ENCODE measurements at places on chromosomes 2 and 18.

- DNase-seq = peak; percentile 44
These were observed 91.8 kb downstream of the MTCL1 start for GRCh38 chr18:8797206-8797605.

DNA sequence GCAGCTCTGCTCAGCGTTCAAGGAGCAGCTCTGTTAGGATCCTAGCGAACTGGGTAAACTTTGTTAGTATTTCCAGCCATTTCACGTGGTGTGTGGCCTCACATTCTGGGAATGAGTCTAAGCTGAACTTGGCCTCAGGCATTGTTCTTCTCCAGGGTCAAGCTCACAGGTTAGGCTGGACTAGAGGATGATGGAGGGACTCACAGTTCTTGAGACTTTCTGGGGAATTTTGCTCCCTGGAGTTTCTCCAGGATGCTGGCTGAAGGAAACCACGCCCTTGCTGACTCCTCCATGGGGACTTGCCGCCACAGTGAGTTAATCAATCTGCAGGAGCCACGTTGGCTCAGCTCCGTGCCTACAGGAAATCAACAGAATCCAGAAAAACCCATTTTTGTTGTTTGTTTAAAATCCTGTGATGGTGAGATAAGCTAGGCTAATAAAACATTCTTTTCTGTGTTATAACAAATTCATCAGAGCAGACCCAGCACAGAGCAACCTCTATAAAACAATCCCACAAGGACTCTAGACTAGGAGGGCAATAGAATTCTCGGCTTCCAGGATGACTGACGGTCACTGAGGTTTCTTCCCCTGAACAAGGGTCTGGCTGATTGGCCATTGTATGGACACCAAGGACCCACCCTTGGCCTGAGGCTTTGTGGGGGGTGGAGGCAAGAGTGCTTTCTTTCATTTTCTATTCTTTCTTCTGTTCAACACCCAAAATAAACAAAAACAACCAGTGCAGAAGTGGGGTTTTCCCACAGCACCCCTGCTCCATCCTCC, 12.6 kb downstream of the CNDP1 start:
- DNase-seq = peak; percentile 79

DNA sequence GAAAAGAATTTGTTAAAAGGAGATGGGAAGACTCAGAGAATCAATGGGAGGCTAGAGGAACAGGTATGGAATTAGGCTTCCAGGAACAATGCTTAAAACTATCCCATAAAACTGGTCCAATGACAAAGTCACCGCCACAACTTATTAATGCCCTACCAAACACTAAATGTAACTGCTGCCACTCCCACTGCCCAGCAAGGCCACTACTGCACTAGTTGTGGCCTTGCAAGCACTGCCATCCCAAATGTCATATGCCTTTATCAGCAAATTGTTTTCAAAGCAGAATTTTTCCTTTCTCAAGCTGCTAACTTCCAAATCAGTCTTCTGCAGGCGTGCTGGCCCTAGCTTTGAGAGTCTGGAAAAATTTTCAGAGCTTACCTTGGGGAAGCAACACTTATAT, 14.5 kb upstream of the C2orf69 start:
- no peak for DNase-seq

DNA sequence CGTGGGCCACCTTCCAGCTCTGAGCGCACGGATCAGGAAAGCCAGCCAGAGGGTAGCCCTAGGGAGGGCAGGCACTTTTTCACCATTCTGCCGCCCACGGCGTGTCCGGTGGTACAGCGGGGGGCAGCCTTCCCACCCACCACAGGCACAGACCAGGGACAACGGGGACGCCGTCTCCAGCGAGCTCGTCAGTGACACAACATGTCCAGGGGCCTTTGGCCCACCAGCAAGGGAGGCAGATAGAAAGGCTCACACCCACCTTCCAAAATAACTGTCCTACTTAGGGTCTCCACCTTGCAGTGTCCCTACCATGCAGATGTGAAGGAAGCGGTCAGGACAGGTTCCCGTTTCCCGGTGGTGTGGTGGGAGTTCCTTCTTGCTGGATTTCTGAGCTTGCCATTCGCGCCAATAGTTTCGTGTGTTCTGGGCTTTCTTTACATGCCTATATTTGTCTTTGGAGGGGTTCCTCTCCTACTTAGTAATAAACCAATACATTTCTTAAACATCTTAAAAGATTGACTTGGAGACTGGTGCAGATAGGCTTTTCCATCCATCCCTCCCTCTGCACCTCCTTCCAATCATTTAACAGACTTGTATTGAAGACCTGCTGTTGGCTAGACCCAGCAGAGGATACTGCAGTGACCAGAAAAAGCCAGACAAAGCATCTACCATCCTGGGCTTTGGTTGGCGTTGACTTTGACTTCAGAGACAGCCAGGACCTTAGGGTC, 872 bp downstream of the ASB1 start:
- DNase-seq = peak; percentile 26

- peak; percentile 54 for DNase-seq
These were observed 37.8 kb downstream of the PCBP1 start for GRCh38 chr2:70124983-70125480.

DNA sequence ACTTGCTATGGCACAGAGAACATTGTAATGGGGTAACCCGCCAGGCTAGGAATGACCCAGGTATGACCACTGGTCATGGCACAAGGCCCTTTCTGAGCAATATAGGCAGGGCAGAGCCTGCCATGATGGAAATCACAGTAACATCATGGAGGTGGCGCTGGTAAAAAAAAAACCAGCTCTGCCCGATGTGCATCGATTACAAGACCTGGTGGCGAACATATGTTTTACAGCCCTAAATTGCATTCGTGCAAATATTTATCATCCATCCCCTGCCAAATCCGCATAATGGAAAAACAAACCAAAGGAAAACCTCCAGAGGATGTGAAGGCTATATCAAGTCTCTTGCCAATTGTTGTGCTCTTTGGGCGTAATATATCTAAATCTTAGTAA, 60.6 kb downstream of the SEMA4F start:
- DNase-seq = no peak

DNA sequence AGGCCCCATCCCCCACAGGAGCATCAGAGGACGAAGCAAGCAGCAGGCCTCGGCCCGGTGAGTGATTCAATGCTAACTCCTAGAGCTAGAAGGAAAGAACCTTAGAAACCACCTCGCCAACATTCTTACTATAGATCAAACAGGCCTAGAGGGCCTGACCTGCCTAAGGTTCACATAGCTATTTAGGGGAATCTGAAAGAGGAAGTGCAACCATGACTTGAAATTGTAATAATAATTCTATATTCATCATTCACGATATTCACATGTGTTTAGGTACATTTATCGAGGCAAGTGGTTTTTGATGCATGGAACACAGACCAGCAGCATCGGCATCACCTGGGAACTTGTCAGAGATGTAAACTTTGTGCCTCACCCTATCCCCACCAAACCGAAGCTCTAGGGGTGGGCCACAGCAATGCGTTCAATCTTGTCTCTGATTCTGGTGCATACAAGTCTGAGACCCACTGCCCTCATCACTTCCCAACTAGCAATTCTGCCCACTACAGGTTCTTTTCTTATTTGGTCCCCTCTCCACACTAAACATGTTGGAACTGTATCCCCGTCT, 78.0 kb upstream of the DNMT3A start:
- no peak for DNase-seq

GRCh38 chr2:15177103-15177502, 384.0 kb downstream of the NBAS start:
- peak; percentile 45 for DNase-seq

DNA sequence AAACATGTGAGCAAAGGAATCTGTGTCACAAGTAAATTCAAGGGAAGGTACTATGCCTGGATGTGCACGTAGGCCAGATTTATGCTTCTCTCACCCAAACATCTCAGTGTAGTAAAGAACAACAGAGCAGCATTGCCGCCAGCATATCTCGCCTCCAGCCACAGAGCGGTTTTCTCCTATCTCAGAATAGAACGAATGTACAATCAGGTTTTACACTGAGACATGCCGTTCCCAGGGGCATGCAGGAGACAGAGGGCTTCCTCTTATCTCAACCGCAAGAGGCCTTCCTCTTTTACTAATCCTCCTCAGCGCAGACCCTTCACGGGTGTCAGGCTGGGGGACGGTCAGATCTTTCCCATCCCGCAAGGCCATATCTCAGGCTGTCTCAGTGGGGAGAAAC, 175.3 kb downstream of the RPIA start:
- DNase-seq = no peak

- no peak for DNase-seq
These were observed 15.4 kb upstream of the STAT1 start for GRCh38 chr2:191029280-191029950.

- peak; percentile 23 for DNase-seq
These were observed 36.4 kb downstream of the MPHOSPH10 start for GRCh38 chr2:71166812-71167211.

GRCh38 chr2:209976698-209977385, 25.6 kb upstream of the RPE start:
- no peak for DNase-seq

DNA sequence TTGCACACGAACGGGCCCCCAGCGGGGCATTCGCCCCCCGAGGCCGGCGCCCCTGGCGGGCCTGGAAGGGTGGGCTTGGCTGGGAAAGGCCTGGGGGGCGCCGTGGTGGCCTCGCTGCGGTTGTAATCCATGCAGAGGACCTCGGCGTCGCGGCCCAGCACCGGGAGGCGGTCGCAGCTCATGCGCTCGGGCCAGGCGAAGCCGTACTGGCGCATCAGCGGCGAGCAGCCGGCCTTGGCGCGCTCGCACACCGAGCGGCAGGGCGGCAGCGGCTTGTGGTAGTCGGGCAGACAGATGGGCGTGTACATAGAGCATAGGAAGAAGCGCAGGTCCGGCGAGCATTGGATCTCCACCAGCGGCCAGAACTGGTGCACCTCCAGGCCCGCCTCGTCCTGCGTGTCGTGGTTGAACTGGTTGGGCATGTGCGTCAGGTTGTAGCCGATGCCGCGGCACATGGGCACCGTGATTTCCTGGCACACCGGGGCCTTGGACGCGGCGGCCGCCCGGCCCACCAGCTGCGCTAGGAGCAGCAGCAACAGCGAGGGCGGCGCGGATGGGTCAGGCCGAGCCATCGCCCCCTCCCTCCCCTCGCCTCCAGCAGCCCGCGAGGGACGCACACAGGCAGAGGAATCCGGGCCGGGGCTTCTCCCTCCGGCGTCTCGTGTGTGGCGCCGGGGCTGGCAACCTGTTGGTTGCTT, 1.4 kb downstream of the FZD5 start:
- peak; percentile 56 for DNase-seq

DNA sequence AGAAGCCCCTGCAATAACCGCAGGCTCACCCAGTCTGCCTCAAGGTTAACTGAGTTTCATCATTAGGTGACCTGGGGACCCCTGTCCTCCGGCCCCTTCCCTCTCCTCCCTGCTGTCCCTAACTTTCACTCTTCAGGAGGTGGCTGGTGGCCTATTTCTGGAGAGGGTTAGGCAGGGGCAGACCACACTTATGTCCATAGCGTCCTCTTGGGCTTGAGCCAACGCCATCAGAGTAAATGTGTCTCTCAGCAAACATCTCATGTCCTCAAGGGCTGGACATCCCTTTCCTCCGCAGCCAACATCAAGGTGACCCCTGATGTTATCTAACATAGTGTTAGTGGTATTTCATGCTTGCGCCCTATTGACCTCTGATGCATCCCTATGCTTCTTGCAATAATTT, 114.8 kb downstream of the BCL11A start:
- DNase-seq = no peak

- DNase-seq = peak; percentile 48
These were observed 11.0 kb downstream of the TTN start for GRCh38 chr2:178796079-178796677.

DNA sequence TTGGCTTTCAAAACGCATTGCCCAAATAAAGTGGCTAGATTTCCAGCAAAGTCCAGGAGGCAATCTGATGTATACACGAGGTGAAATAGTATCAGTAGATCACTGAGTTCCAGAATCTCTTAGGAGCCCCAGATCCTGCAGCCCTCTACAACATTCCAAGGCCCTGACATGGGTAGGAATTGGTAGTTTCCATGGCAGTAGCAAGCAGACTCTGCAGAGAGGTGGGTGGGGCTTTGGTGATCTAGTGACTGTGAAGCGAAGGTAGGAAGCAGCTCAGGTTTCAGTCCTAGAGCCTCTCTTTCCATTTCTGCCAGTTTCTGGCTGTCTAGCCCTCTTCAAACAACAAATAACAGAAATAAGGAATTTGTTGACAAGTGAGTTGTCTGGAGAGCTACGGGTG, 13.8 kb upstream of the SGPP2 start:
- no peak for DNase-seq

- DNase-seq = no peak
These were observed 2.9 kb upstream of the SLC40A1 start for GRCh38 chr2:189583227-189584198.

GRCh38 chr2:134225173-134225572, 28.7 kb upstream of the MGAT5 start:
- DNase-seq = no peak

DNA sequence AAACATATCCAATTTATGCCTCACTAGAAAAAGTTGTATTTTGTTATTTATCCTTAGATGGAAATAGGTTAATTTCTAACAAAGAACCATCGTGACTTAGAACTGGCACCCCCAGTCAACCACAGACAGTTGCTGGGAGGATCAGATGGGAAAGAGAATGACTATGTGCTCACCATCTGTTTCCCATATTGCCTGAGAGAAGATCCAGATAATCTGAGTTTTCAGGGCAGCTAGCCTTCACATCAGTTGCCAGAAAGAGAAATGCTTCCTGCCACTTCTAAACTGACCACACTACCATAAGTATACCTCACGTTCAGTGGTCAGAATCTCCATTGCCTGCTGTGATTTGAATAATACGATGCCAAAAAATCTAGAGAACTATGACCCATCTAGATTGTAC, 28.4 kb upstream of the NEB start:
- DNase-seq = peak; percentile 18

- no peak for DNase-seq
These were observed 112.1 kb downstream of the NCKAP5 start for GRCh38 chr2:133456156-133456555.

- DNase-seq = no peak
These were observed 165.6 kb upstream of the VRK2 start for GRCh38 chr2:57880967-57881366.

- no peak for DNase-seq
These were observed 383.6 kb downstream of the DSEL start for GRCh38 chr18:67132919-67133318.

- DNase-seq = no peak
These were observed 246.3 kb upstream of the MYT1L start for GRCh38 chr2:2577407-2577831.

- DNase-seq = no peak
These were observed 544.4 kb upstream of the SETBP1 start for GRCh38 chr18:44136326-44136725.

DNA sequence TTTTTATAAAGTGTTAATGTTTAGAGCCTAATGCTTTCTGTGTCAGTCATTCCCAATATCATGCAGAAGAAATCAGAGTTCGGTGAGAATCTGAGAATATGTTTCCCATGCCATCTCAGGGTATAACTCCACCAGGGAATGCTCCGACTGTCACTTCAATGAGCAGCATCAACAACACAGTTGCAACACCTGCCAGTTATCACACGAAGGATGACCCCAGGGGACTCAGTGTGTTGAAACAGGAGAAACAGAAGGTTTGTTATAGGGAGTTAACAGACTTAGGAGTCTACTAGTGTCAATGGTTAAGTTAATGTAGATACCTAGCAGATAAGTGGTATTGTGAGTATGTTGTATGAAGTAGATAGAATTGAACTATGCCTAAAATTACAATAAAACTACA, 31.0 kb downstream of the VAPA start:
- DNase-seq = no peak

- DNase-seq = peak; percentile 9
These were observed 199.7 kb downstream of the PID1 start for GRCh38 chr2:229071292-229071976.

- DNase-seq = no peak
These were observed 75.5 kb downstream of the PLCL1 start for GRCh38 chr2:197879812-197880408.

Measured in EH (cell line).